Cerebellum (tissue), 4 donors: ENCODE measurements at places on chromosomes 12 and 14. TPM values are rescaled to one million over a fixed set of nuclear protein-coding genes. Genes with fewer than 3 reads are reported as not detected.

OASL gene
- total RNA-seq = 0.18 TPM

PLCZ1 gene
- 0.82 TPM for total RNA-seq

VPS29 gene
- total RNA-seq = 93.6 TPM

RERG gene
- total RNA-seq = 20.7 TPM

CCDC92 gene
- 35.4 TPM for total RNA-seq

PTGR2 gene
- total RNA-seq = 8.8 TPM

TMEM19 gene
- total RNA-seq = 36.8 TPM

B4GALNT1 gene
- 36.3 TPM for total RNA-seq

SERPINA5 gene
- 0.36 TPM for total RNA-seq

SLC17A8 gene
- total RNA-seq = 8.8 TPM

AKAP3 gene
- total RNA-seq = 1.6 TPM

PMCH gene
- total RNA-seq = not detected

GLT1D1 gene
- 7.0 TPM for total RNA-seq

KRT85 gene
- not detected for total RNA-seq

COQ6 gene
- total RNA-seq = 30.9 TPM

KLRK1 gene
- total RNA-seq = 0.73 TPM
